ENCODE measurements at places on chromosomes 6 and 20.

DNA sequence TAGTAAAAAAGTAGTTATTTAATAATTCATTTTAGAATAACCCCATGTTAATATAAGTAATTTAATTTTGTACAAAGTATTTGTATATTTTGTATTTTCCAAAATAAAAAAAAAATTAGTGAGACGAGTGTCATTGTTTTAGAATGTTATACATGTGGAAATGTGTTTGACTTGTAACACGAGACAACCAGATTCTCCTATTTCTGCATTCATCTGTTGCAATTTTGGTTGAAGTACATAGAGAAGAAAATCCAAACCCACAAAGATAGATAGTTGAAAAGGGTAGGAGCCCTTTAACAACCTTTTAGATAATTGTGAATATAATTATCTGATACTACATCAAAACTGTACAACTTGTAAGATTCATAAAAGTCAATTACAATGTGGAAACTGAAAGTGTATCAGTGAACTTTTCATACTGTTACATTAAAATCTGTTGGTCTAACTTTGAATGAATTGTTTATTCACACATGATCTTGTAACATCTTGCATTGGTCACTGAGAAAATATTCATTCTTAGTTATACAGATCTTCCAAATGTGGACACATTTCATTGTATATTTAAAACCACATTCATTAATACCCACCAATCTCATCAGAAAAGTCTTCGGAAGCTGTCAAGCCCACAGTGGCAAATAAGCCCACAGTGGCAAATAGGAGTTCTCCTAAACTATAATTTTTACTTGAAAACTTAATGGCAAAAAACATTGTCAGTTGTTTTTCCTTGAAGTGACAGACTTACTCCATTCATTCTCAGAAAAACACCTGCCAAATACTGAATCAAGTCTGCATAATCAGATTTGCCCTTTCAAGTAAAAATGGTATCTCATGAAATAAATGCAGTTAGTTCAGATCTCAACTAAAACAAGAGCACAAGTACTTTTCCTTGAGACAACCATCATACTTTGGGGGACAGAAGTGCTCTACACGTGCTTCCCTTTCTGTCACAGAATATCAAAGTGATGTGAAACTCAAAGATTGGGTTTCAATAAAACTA is 52.8 kb downstream of the FKBP5 start:
- no peak for DNase-seq

DNA sequence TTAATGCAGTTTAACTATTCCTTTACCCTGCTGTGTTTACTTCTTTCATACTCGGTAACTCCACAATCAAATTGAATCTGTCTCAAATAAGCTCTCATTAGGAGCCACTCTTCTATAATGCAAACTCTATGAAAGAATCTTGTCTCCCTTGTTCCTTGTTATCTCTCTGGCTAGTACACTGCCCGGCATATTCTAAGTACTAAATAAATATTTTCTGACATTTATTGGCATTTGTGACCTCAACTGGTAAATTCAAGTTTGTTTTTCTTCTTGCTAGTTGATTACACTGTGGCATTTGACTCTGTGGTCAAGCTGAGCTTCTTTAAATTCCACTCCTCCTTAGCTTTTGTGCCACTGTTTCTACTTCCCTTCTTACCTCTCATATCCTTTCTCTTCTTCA is 237.6 kb upstream of the KHDRBS2 start:
- DNase-seq = no peak

GRCh38 chr6:37115236-37115895 is 54.6 kb upstream of the PIM1 start:
- DNase-seq = no peak

DNA sequence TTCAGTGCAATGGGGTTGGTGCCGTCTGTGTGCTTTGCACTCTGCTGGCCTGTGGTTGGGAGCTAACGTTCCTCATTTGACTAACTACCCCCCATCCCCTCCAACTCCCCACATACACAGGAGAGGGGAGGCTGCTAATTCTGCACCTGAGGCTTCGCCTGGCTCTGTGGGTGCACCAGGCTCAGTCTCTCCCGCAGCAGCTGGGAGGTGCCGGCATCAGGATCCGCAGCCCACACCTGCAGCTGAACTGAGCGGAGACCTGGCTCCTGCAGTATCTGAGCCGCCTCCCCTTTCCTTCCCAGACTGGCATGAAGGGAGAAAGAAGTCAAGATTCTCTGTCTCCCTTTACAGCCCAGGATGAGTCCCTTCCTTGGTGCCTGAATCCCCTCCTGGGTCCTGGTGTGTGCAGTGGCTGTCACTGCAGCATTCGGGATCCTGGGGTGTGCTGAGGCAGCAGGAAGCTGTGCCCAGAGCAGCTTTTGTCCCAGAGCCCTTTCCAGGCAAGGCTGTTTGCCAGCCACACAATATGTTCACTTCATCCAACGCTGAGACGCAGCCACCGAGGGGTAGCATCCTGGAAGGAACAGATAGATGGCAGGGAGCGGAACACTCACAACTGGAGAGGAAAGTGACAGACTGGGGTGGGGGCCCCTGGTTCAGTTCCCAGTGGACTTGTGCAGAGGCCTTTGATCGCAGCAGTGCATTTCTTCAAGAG is 70.2 kb downstream of the CDH4 start:
- no peak for DNase-seq

- DNase-seq = no peak
These were observed 8.7 kb upstream of the GMPR start for GRCh38 chr6:16229700-16230099.

DNA sequence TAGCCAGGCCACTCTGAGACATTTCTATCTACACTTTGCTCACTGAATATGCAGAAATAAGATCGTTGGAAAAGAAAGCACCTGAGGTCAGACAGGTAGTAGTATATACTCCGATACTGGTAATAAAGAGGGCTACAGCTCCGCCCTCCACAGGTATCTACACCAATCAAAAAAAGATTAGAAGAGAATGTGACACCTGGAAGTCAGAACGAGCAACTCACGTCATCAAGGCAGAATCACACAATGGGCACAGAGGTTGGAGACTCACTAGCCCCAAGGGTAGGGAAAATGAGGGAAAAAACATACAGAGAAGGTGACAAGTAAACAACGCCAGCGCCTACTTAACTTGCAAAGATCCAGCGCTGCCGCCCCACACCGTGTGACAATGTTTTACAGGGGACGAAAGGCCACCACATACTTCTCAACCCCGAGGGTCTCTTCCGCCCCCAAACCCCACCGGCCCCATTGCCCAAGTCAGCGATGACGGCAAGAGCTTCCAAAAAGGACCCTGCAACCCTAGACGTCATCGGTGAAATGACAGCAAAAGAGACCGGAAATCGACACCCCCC is 653 bp downstream of the LMBRD1 start:
- DNase-seq = no peak

DNA sequence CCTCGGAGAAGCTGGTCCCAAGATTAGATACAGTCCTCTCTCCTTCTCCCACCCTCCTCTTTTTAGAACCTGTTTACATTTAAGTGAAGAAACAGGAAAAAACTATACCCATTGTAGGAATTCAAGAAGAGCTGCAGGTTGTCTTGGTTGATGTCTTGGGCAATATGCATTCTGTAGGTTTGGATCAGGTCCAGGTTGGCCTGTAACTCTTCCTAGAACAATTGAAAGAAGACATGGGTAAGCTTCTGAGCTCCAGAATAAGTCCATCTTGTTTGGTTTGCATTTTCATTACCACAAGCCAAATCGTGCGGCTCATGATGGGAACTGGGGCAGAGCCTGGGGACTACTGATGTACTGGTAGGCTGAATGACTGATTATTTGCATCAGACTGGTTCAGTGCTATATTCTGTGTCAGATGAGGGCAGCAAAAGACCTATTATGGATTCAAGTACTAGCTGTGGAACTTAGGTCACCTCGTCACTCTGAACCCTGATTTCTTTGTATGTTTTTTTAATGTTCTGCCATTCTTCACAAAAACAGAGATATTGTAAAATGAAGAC is 20.3 kb upstream of the SLA2 start:
- DNase-seq = no peak

All from stimulated activated CD4-positive, alpha-beta T cell treated with anti-CD3 and anti-CD28 coated beads, Interleukin-12 subunit alpha, Interleukin-12 subunit beta, amount 100 ng/mL, for 4 hours (primary cell).